HS-5 (cell line): ENCODE measurements at places on chromosomes 3 and 15.

DNA sequence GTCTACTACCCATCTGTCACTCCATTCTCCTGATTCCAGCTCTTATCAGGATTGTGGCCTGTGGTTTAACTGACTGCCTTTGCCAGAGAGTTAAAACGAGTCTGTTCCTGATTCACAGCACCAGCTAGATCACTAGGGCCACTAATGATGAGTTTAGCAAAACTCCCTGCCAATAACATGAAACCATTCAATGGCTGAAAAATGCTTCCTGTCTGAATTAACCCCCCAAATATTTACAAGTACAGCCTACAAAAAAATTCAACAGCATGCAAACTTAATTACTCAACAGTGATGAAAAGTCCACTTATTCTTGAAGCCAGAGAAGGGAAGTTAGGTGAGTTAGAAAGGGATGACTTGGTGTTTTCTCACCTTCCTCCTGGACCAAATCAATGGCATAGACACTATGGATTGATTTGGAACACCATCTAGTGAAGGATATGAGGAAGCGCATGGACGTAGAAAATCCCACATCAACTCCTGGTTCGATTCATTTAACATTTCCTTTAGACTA is 141.4 kb downstream of the TGFBR2 start:
- no peak for DNase-seq

- DNase-seq, result no peak
These were observed 12.1 kb downstream of the SEC11A start for GRCh38 chr15:84703808-84704207.

- no peak for DNase-seq
These were observed 67.6 kb downstream of the SLC6A11 start for GRCh38 chr3:10883478-10884234.

- no peak for DNase-seq
These were observed 28.5 kb downstream of the KLHL25 start for GRCh38 chr15:85766001-85766831.

GRCh38 chr3:149494759-149495580 is 20.5 kb downstream of the TM4SF4 start:
- peak; percentile 69 for DNase-seq

GRCh38 chr15:63539521-63539920 is 35.1 kb downstream of the USP3 start:
- DNase-seq, result no peak

GRCh38 chr3:52313774-52314188 is 2.3 kb upstream of the DNAH1 start:
- no peak for DNase-seq

GRCh38 chr3:133283958-133284807 is 115.7 kb upstream of the BFSP2 start:
- DNase-seq, result no peak

- DNase-seq, result no peak
These were observed 32.2 kb downstream of the HGD start for GRCh38 chr3:120649830-120650233.

- DNase-seq, result no peak
These were observed 332.7 kb upstream of the SLCO3A1 start for GRCh38 chr15:91520850-91521249.

DNA sequence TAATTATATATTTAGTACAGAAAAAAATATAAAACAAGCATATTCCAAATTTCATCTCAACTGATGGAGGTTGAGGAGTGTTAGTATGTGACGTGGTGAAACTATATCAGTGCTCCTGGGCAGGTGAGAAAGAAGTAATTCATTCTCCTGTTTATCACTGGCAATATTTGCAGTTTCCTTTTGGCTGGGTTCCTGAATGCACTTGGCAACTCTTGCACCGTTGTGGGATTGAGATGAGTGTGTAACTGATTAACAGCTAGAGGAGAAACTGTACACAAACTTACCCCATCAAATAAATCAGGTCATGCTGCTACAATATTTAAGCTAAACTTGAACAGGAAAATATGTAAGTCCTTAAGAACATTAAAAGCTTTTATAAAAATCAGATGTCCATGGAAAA is 2.1 kb upstream of the ATP13A4 start:
- DNase-seq, result no peak

GRCh38 chr3:158539414-158540014 is 31.5 kb upstream of the MLF1 start:
- DNase-seq, result peak; percentile 35

- no peak for DNase-seq
These were observed 19.7 kb upstream of the MAP6D1 start for GRCh38 chr3:183845090-183845489.

GRCh38 chr15:101188637-101189408 is 63.0 kb downstream of the CHSY1 start:
- peak; percentile 61 for DNase-seq

DNA sequence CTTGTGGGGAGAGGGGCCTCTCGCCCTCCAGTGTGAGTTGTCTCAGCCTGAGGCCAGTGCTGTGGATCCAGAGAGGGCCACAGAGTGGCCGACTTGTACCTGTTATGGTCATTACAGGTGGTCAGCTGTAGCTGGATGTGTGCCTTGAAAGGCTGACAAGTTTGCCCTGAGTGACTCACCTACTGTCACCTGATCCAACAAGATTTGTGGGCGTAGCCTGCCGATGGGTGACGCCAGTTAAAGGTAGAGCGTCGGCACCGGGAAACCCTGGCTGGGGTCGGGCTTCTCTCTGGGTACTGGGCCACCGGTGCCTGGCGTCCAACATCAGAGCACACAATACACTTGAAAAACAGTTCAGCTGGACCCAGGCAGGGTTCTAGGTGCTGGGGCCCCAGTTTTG is 2.8 kb upstream of the ISG20 start:
- no peak for DNase-seq

- DNase-seq, result no peak
These were observed 16.4 kb downstream of the UBE2E2 start for GRCh38 chr3:23219552-23219951.

DNA sequence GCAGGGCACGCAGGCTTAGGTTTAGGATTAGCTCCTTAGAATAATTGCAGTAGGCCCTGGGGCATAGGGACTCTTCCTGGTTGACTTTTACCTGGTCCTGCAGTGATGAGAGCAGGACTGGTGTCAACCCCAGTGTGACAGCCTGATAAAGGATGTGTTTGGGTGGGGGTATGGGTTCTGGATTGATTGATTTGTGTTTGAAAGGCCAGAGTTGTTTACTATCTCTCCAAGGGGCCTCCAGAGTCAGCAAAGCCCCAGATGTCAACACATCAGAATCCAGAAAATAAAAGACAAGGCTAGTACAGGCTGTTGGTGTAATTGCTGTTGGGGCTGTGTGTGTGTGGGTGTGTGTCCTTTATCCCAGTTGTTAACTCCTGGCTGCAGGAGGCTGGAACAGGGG is 122.3 kb downstream of the CHRNA7 start:
- DNase-seq, result no peak

- no peak for DNase-seq
These were observed 3.4 kb downstream of the DENND6A start for GRCh38 chr3:57689367-57690053.

GRCh38 chr3:115022199-115022598 is 124.9 kb downstream of the ZBTB20 start:
- DNase-seq, result no peak

- DNase-seq, result no peak
These were observed 852.3 kb upstream of the ALCAM start for GRCh38 chr3:104514371-104514770.

- peak; percentile 62 for DNase-seq
These were observed 192.9 kb upstream of the EIF1B start for GRCh38 chr3:40116478-40117177.

- DNase-seq, result no peak
These were observed 17.8 kb upstream of the MCCC1 start for GRCh38 chr3:183117056-183117455.

DNA sequence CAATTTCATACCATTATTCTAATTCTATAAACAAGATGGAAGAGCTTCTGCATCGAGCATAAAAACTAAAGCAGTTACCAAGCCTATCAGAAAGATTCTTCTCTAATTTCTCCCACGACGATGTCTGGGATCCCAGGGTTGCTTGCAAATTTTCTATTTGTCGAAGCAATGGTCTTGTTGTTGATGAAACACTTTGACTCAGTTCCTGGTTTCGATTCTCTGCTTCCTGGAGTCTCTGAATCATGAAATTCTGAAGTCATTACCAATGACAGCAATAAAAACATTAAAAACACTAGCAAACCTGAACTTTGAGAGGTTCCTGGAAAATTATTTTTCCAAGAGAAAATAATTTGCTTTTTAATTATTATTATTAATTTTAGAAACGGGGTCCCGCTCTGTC is 18.7 kb downstream of the TMF1 start:
- DNase-seq, result peak; percentile 72

DNA sequence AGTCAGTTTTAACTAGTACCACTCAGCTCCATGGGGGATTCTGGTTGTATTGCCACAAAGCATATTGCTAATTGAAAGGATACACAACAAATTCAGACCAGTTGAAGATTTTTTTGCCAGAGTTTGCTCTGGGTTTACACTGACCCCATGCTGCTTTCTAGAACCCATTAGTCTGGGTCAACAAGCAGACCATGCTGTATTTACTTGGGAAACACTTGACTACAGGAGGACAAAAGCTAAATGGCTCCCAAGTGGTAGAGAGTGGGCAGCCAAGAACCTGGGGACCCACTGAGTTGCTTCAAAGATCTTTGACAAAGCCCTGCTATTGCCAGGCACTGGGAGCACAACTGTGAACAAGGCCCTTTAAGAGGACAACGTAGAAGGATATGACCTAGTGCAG is 86.8 kb upstream of the PSMD6 start:
- DNase-seq, result no peak

DNA sequence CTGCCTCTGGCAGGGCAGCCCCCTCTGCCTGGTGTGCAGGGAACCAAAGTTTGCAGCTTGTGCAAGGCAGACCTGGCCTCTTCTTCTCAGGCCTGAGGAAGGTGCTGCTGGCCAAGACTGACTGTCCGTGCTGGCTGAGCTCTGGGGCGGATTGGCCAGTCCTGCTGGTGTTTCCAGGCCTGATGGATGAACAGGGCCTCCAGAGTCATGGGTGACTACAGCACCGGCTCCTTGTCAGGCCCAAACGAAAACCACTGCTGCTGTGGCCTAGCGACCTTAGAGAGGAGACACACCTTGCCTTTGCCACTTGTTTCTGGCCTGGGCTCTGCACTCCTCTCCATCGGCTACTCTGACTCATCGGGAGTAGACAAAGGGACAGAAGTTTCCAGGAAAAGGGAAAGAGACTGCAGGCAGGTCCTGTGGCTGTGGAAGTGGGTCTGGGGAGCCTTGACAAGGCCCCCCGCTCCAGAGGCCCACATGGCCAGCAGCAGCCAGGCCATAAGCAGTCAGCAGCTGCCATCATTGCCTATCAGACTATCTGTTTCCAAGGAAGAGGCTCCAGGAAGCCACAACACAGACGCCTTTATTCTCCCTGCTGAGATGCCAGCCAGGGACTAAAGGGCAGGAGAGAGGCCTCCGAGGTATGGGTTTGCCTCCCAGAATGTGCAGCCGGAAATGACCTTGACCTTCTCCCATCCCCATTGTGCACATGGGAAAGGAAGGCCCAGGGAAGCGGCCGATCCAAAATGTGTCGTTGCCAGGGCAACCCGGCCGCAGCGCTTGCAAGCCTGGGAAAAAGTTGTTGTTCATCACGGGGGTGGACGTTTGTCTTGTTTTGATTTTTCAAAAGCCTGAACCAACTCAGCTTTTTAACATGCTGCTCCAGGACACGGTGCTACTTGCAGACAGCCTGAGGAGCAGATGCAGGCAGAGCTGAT is 160.5 kb downstream of the CHSY1 start:
- no peak for DNase-seq

GRCh38 chr15:42010434-42010833 is 10.4 kb downstream of the PLA2G4E start:
- no peak for DNase-seq

DNA sequence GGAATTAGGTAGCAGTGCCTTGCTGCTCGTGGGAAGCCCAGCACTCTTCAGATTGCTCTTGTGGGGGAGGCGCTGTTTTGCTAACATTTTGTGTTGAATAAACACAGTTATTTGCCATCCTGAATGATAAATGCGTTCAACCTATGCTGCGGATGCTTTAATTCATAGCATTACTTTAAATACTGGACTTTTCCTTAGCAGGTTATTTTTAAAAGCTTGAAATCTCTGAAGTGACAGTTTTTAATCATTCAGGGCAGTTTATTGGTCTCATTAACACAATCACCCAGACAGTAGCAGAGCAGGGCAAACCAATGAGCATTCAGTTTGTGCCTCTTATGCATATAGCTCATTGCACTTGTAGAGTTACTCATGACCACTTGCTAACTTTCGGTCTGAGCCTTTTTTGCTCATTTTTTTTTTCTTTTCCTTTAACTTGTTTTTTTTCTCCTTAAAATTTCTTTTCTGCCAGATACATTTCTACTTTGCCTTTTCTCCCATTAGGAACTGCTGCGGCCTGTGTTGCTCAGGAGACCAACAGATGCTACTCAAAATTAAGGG is 5.2 kb downstream of the CACNA2D3 start:
- no peak for DNase-seq

- DNase-seq, result no peak
These were observed 115.6 kb upstream of the PLXNA1 start for GRCh38 chr3:126867190-126867862.

- no peak for DNase-seq
These were observed 472.2 kb downstream of the NLGN1 start for GRCh38 chr3:173869766-173870165.

DNA sequence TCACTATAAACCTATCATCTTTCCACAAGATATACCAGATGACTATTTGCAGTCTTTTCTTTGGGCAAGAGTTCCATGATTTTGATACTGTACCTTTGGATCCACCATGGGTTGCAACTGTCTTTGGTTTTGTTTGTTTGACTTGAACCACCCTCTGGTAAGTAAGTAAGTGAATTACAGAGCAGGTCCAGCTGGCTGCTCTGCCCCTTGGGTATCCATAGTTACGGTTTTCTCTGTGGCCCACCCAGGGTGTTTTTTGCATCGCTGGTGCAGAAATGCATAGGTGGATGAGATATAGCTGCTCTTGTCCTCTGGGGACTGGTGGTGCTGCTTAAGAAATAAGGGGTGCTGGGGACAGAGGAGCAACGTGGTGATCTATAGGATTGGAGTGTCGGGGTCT is 33.8 kb downstream of the CHDH start:
- DNase-seq, result no peak

DNA sequence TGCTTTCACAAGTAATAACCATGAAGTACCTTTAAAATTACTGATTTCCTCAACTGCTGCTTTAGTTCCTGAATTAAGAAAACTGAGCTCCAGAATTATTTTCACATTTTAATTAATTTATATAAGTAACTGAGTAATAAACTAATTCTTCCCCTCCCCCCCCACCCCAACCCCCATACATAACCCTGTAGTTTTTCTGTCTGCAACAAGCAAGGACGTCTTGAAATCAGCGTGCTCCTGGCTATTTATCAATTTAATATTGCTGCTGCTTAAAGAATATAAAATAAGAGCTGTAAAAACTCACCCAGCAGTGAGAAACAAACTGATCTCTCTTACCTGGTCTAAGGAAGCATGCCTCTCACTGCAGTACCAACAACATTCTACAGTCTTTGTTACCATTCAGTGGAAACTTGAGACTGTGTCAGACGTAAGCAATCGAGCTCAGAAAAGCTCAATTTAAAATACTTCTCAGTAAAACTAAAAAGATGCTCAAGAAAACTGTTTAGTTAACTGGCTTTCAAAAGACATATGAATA is 121.0 kb downstream of the TFDP2 start:
- no peak for DNase-seq
